Amniotic epithelial cell (primary cell): ENCODE measurements at places on chromosomes 7 and 10.

DNA sequence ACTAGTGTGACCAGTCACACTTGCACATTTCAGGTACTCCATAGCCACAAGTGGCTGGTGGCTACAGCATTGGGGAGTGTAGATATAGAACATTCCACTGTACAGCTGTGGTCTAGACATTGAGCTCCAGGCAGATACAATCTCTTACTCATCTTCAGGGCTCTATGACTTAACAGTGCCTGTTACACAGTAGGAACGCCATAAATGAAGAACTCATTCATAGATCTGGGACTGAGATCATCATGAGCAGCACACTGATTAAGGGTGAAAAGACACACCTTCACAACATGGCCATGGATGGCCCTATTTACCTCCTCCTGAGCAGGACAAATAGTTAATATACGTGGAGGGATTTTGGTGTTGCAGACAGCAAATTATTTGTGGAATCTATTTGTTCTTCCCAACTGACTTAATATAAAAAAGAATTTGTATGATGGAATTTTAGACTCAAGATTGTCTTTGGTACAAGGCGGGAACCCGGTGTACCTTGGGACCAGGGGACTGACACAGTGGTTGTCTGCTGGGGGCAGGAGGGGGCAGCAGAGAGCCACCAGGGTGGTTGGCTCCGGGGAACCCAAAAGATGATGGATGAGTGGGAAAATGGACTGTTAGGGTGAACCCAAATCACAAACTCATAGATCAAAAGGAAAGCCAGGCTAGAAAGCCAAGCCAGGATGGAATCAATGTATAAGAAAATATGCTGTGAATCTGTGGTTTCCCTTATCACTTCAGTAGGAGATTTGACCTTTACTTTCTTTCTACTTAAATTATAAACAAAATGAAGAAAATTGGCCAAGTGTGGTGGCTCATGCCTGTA, 24.3 kb upstream of the CPA2 start:
- peak; percentile 92 for DNase-seq

GRCh38 chr10:46528675-46529615, 27.5 kb downstream of the GPRIN2 start:
- no peak for DNase-seq

DNA sequence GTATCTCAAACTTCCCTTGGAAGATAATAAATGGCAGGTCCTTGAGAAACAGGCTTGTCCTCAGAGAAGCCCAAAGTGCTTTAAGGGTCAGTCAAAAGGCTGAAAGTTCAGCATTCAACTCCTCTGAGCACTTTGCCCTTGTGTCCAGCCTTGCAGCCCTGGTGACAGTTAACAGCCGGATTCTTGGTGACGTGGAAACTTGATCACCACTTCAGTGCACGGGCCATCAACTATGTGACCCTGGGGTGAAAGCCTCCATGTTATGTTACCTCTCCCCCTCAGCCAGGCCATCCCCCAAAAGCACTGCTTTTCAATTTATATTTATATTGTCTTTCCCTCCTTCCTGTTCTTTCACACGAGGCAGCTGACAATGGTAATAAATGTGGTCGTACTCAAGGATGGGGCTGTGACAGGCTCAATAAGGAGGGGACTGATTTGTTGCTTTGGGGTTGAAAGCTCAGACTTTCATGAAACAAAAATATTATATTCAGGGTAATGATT, 164.0 kb upstream of the NRP1 start:
- no peak for DNase-seq

- no peak for DNase-seq
Observed at GRCh38 chr7:96699219-96699871, 10.3 kb downstream of the SEM1 start.

GRCh38 chr7:129604713-129605437, 6.6 kb upstream of the NRF1 start:
- no peak for DNase-seq

DNA sequence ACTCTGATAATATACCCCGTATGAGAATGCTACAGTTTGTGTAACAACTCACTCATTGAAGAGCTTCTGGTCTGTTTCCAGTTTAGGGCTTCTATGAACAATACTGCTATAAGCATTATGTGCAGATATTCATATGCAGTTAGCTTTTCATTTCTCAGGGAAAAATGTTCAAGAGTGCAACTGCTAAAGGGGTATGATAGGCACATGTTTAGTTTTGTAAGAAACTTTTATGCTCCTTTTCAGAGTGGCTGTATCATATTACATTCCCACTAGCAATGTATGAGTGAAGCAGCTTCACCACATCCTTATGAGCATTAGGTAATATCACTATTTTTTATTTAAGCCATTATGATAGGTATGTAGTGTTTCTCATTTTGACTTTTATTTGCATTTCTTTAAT, 182.6 kb upstream of the CXCL12 start:
- no peak for DNase-seq

DNA sequence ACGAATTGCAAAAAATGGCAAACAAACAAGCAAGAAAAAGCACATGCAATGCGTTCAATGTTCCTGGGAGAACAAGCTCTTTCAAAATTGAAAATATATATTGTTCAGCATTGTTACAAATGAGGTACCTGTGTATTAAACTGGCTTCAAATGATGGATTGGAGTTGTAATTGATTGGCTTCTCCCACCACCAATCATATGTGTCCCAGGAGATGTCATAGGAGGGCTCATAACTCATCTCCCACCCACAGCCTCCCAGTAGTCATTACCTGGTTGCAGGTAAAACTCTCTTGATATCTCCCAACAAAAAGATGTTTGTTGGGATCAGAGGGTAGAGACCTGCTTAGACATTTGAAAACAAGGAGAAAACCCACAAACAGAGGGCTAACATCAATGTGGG, 302.9 kb downstream of the BAMBI start:
- DNase-seq, result no peak

DNA sequence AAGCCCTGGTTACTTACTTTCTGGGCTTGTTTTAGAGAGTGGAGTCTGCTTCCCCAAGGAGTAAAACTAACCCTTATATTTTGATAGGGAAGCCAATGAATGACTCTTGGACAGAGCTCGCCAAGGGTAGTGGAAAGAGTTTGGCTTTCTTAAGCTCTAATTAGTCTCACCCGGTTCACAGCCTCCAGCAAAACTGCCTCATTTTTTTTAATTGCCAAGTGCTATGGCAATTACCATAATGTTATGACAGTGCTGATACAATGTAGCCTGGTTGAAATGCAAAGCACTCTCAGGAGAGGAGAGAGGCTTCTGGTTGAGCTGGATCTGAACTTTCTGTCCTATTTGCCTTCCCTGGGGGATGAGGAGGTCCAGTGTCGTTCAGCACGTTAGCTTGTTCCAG, 376.1 kb upstream of the CHRM2 start:
- no peak for DNase-seq

GRCh38 chr10:73906524-73907447, 4.1 kb upstream of the PLAU start:
- peak; percentile 99 for DNase-seq

GRCh38 chr7:151082141-151083070, 887 bp downstream of the TMUB1 start:
- no peak for DNase-seq

DNA sequence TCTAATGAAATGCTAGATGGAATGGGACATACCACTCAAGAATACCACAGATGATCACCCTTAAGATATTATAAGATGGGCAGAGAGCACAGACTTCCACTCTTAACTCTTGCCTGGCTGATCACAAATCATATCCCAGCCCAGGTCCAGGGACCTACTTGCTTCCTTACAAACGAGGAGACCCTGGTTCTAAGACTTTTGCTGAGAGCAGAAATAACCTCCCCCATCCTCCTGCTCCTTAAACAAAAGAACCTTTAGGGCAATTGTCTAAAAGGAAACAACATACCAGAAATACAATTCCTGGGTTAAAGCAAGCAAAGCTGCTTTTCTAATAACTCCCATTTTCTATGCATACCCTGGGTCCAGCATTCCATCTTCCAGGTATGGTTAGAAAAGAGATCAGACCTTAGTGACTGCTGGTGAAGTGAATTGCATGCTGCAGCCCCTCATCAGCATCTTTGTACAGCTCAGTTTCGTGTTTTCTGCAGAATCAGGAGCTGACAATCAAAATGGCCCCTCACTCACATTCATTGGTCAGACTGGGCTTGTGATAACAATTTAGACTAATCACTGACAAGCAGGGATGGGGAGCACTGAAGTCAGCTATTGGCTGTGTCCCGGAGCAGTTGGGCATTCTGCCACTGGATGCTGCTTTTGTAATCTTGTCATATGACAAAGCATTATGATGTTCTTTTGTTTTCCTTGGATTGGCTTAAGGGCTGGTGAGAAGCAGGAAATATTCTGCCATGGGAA, 14.6 kb downstream of the IFIT3 start:
- DNase-seq, result peak; percentile 86

DNA sequence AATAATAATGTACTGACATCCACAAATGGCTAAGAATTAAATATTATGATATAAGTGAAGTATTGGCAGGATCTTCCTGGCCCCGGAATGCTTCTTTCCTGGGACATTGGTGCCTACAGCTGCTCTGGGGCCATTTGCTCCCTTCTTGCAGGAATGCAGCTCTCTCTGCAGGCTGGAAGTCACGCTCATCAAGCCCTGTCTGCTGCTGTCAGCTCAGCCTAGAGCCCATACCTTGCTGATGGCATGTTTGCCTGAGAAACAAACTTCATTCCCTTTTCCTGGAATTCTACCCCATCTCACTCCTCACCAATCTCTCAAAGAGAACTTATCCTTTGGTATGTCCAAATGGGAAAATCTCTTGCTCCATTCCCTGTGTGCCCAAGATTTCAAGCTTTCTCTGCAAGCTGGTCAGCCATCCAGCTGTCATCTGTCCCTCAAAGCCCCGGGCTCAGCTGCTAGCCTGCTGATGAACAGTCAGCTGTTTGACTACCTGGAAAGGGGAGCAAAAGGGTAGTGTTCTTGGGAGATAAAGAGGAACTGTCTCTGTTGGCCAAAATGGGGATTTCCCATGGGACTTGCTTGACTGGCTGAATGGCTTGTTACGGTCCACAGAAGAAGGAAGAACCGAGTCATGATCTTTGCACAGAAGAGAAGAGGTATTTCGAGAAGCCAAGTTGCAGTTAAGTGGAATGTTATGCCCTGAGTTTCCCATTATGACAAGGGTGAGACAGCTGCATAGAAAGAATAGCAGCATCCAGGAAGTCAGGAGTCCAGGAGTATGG, 12.0 kb upstream of the RASSF4 start:
- no peak for DNase-seq

DNA sequence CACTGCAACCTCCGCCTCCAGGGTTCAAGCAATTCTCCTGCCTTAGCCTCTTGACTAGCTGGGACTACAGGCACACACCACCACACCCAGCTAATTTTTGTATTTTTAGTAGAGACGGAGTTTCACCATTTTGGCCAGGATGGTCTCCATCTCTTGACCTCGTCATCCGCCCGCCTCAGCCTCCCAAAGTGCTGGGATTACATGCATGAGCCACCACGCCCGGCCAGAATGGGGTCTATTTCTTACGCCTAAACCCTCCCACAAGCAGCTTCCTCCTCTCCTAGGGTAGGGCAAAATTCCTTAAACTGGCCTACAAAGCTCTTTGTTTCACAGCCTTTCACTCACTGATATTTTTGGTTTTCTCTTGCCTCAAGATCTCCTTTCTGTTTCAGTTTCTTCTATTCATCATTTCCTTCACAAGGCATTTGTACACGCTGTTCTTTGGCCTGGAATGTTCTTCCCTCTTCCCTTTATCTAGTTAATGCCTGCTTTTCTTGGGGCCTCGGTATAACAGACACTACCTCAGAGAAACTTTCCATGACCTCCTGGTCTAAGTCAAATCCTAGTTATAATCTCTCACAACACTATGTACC, 6.7 kb downstream of the CPEB3 start:
- peak; percentile 89 for DNase-seq

DNA sequence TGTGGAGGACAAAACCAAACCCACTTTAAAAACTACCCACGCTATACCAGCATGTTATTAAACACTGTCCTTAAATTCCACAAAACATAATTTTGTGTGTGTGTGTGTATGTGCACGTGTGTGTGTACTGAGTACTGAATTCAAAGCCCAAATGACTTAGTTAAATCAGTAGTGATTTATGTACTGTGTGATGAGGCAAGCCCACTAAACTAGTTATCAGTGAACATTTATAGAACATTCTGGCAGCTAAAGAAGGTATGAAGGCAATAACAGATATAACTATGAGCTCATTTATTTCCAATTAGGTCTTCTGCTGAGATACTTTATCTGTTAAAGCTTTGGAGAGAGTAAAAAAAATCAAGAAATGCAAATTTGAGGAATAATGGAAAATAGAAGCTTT, 115.1 kb downstream of the CPED1 start:
- DNase-seq, result peak; percentile 48
